ENCODE measurements at places on chromosomes 16 and 17. TPM values are rescaled to one million over a fixed set of nuclear protein-coding genes. Genes with fewer than 3 reads are reported as not detected.
A peak's percentile ranks its signal among the peaks of the same experiment; 100 is the strongest.

DNA sequence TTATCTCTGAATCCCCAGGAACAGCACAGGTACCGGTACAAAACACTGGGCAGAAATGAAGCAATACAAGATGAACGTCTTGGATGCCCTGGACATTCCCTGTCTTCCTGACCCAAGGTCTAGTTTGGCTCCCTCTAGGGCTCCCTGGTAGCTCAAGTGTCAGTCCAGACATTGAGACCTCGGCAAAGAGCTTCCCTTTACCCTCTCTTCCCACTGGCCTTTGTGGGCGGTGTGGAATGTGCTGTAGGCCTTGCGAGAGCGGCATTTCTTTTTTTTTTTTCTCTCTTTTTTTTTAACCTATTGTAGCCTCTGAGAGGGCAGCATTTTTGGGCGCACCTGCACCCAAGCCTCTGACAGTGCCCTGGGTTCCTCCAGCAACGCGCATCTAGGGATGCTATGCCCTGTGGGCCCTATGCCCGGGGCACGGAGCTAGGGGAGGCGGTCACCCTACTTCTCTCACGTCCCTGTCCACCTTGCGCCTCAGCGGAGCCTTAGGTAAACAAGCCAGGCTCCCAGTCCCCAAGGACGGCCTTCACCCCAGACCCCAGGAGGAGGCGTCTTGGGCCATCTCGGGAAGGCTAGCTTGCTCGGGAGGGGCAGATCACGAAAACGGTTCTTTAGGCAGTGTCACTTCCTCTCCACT lies 1.2 kb upstream of the NFATC3 start:
- H3K27me3 ChIP-seq: no peaks in the 10 kb centered on the region
- no peaks in the 10 kb centered on the region for H3K36me3 ChIP-seq
- H3K27ac ChIP-seq: peak overlapping the region; percentile 100
- DNase-seq: peak; percentile 84

DNA sequence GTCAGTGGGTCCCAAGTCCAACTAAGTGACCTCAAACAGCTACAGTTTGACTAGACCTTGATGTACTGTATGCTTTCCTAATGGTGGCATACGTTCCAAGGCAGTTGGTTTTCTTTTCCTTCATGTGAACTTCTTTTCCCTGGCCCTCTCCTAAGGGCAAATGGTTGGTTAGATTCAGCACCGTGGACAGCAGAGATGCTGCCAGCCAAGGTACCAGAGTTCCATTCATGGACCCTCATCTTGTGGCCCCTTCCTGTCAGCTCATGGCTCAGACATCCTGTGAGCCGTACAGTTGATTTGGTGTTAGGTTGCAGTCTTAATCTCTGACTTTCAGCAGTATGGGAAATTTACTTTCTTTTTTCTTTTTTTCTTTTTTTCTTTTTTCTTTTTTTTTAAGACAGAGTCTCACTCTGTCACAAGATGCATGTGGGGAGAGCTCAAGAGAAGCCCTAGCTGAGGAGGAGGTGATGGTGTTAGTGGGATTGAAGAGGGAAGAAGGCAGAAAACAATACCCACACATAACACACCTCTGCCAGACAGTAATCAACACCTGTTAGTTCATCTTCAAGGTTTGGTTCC lies 122.4 kb downstream of the USP31 start:
- H3K4me1 ChIP-seq: no peaks in the 10 kb centered on the region
- no peaks in the 10 kb centered on the region for H3K36me3 ChIP-seq
- no peaks in the 10 kb centered on the region for H3K27me3 ChIP-seq
- H3K4me3 ChIP-seq: no peak overlapping the region
- H3K27ac ChIP-seq: no peak overlapping the region
- DNase-seq: peak; percentile 74

- H3K27ac ChIP-seq: no peak overlapping the region
- no peak overlapping the region for H3K4me3 ChIP-seq
- H3K4me1 ChIP-seq: peaks cover 3% of the 10 kb centered on the region
- H3K36me3 ChIP-seq: no peaks in the 10 kb centered on the region
- no peak for DNase-seq
Measured at GRCh38 chr17:28127196-28127595, 84.7 kb downstream of the NLK start.

DNA sequence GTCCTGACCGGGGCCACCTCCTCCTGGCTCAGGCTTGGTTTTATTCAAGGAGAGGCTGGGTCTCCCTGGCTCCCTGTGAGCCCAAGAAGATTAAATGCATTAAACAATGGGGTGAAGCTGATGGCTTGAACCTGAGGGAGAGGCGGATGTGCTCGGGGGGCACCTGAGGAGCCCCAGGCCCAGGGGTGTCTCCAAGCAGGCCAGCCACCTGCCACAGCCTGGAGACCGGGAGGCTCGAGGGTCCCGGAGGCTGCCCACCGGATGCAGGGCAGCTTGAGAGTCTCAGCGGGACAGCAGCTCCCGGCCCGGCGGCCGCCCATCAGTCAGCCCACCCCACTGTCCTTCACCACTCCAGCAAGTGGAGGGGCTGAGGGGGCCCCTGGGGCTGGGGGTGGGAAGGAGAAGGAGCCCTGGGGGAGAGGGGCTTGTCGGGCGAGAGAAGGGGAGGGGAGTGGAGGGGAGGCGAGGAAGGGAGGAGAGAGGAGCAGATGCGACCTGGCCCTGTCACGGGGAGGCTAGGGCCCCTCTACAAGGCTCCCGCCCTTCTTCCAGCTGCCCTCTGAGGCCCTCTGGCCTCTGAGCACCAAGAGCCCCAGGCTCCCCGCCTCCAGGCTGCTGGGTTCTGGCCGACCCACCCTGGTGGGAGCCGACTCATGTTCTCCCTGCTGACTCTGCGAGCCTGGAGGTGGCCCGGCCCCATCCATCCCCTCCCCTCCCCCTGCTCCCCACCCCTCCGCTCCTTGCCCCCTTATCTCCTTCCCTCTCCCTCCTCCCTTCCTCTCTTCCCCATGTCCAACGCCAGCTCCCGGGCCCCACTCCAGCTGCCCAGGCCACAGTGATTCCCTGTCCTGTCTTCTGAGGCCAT lies 13.2 kb downstream of the CD7 start:
- no peak overlapping the region for H3K27ac ChIP-seq
- no peak for DNase-seq
- no peaks in the 10 kb centered on the region for H3K36me3 ChIP-seq
- H3K4me3 ChIP-seq: no peak overlapping the region

DNA sequence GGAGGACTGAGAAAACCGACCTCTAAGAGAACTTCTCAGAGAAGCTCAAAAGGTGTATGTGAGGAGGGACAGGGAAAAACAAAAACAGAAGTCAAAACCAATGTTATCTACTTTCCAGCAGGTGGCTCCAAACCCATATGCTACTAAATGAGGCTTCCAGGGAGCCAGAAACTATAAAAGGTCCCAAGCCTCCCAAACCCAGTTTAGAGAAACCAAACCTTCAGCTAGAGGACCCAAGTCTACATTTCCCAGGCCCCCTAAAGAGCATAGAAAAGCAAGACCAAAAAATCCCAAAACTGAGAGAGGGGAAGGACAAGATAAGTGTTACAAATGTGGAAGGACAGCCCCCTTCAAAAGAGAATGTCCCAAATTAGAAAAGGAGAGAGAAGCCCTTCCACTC lies 3.7 kb downstream of the HPR start:
- no peak overlapping the region for H3K4me3 ChIP-seq
- no peak overlapping the region for H3K27ac ChIP-seq
- no peaks in the 10 kb centered on the region for H3K27me3 ChIP-seq
- H3K36me3 ChIP-seq: no peaks in the 10 kb centered on the region

The PLEKHH3 gene
- total RNA-seq: 21.2 TPM

The CNTNAP4 gene
- not detected for total RNA-seq

All from kidney (tissue), 22 donors.